ENCODE measurements at places on chromosomes 4 and X. TPM values are rescaled to one million over a fixed set of nuclear protein-coding genes. Genes with fewer than 3 reads are reported as not detected.

The VBP1 gene
- 61.9 TPM for total RNA-seq

The PHOX2B gene
- not detected for total RNA-seq

The SMPX gene
- not detected for total RNA-seq

The CXCL11 gene
- 0.66 TPM for total RNA-seq

The AWAT2 gene
- under 0.01 TPM for total RNA-seq

The SLC4A4 gene
- total RNA-seq = 0.66 TPM

The FAM184B gene
- total RNA-seq = not detected

The GAB3 gene
- total RNA-seq = 5.2 TPM

The FAM50A gene
- 83.4 TPM for total RNA-seq
